Left kidney (tissue), 8 donors: ENCODE measurements at places on chromosomes 12 and 14.
A peak's percentile ranks its signal among the peaks of the same experiment; 100 is the strongest.

DNA sequence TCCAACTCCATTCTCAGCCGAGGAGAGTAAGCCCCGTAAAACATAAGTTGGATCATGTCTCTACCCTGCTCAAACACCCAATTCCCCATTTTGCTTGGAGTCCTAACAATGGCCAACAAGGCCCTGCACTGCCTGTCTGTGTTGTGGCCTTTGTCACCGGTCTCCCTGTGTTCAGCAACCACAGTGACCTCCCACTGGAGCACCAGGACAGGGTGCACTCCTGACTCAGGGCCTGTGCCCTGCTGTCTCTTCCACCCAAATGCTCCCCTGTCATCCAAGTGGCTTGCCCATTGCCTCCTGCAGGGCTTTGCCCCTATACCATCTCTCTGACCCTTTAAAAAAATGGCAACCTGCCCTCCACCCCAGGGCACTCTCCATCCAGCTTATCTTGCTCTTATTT lies 4.4 kb upstream of the KRT85 start:
- DNase-seq, result no peak

GRCh38 chr12:98260276-98260675 lies 255.1 kb upstream of the TMPO start:
- no peak for DNase-seq

DNA sequence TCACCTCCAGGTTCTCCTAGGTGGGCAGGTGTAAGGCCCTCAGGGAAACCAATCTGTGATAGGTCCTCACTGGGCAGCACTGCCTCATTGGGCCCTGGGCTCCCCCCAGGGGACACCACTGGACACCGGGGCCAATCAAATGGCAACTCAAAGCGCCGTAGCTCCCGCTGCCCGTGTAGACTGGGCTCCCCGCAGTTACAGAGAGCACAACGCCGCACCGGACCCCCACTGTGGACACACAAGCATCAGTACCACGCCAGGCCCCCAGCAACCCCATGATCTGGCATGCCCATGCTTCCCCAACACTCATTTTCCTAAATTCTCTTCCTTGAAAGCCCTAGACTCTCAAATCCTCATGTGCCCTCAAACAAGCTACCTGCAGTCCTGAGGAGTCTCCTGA lies 6.1 kb downstream of the KMT2D start:
- DNase-seq, result no peak

- no peak for DNase-seq
Observed at GRCh38 chr14:43183916-43184315, 1323.2 kb downstream of the FSCB start.

GRCh38 chr14:59341858-59342477 lies 123.2 kb downstream of the GPR135 start:
- no peak for DNase-seq

- DNase-seq, result no peak
Observed at GRCh38 chr12:109476807-109477184, 304 bp downstream of the KCTD10 start.

DNA sequence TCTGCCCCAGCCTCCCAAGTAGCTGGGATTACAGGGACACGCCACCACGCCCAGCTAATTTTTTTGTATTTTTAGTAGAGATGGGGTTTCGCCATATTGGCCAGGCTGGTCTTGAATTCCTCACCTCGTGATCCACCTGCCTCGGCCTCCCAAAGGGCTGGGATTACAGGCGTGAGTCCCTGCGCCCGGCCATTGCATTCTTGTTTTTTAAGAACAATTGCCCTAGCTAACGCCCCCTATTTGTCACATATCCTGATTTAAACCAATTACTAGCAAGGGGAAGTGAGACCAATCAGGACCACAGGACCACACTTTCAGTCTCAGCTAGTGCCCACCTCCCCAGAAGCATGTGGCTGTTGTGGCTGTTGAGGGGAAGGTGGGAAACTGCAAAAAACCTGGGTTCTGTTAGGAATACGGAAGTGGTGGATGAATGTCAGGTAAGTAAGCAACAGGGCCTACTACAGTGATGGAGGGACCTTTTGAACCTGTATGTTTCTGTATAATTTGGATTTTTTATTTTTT lies 37.8 kb upstream of the NFYB start:
- DNase-seq, result no peak

- peak; percentile 94 for DNase-seq
Observed at GRCh38 chr12:57087691-57088353, 1.1 kb upstream of the NAB2 start.

GRCh38 chr12:121248622-121249021 lies 38.7 kb downstream of the P2RX4 start:
- DNase-seq, result no peak

DNA sequence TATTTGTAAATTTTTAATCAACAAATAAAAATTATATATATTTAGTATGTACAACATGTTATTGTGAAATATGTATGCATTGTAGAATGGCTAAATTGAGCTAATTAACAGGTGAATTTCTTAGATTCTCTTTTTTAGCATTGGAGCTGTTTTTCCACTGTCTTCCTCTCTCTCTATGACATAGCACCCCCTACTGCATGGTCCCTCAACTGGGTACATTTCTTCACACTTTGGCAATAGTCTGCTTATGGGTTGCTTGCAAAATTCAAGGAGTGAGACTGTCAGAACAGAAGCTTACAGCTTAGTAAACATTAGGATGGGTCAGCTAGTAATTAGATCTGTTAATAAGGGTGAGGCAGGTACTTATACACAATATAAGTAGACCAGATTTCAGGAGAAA lies 658.5 kb upstream of the MGAT4C start:
- peak; percentile 32 for DNase-seq

DNA sequence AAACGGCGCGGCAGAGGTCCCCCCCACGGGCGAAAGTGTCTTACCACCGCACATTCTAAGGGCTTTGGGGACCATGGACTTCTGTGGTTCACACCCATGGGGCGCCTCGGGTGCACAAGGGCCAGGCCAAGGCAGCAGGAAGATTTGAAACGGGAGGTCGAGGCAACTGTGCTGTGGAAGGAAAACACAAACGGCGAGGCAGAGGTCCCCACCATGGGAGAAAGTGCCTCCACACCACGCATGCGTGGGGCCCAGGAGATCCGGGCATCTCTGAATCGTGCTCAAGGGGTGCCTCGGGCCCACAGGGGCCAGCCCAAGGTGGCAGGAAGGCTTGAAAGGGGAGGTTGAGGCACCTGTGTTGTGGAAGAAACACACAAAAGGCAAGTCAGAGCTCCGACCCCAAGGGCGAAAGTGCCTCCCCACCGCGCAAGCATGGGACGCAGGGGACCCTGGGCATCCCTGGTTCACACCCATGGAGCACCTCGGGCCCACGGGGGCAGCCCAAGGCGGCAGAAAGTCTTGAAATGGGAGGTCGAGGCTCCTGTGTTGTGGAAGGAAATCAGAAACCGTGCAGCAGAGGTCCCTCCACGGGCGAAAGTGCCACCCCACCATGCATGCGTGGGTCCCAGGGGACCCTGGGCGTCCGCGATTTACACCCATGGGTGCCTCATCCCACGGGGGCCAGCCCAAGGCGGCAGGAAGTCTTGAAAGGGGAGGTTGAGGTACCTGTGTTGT lies 371.0 kb downstream of the ALG10 start:
- DNase-seq, result no peak

DNA sequence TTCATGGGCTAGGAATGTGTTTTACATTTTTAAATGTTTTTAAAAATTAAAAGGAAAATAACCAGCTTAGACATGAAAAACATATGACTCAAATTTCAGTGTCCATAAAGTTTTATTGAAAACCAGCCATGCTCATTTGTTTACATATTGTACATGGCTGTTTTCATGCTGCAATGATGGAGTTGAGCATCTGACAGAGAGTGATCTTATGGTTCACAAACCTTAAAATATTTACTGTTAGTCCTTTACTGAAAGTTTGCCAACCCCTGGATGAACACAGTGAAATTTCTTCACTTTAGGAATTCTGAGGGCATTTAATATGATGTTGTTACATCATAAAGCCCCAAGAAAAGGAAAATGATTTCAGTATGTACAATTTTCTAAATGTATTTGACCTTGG lies 16.1 kb downstream of the RASSF9 start:
- DNase-seq, result no peak

GRCh38 chr14:54108481-54109471 lies 152.2 kb upstream of the BMP4 start:
- no peak for DNase-seq

DNA sequence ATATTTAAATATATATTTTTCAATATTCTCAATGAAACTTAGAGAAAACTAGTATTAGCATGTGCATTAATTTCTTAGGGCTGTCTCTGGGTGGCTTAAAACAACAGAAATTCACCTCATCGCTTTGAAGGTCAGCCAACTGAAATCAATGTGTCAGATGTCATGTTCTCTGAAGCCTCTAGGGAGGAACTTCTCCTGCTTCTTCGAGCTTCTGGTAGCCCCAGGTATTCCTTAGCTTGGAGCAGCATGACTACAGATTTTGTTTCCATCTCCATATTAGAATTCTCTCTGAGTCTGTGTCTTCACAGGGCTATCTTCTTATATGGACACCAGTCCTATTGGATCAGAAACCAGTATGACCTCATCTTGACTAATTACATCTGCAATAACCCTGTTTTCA lies 221.5 kb downstream of the PDZRN4 start:
- DNase-seq, result no peak

DNA sequence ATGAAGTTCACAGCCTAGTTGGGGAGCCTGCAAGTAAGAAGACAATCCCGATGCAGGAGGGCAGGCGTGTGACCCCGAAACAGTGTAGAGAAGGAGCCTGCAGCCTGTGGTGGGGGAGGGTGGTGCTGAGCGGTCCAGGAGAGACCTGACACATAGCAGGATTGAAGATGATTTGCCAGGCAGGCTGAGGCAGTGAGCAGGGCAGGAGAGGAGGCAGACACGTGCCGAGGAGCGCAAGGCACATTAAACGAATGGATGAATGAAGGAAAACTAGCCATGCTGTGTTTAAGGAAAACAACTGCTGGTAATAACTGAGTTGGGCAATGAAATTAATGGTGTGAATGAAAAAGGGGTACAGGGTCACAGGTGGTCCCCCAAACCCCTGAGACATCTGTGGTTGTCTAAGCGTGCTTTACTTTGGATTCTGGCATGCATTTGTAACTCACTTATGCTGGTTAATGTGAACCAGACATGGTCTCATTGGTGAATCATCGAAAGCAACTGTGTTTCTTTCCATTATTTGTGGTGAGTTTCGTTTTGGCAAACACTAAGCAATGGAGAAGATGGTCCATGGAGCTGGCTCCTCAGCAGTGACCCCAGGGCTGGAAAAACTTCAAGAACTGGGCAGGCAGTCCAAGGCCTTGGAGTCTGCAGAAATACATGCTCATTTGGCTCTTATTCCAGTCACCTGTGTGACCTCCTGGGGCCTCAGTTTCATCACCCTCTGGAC lies 96.9 kb upstream of the EVL start:
- DNase-seq, result no peak

GRCh38 chr12:49838973-49839633 lies 3.8 kb downstream of the BCDIN3D start:
- no peak for DNase-seq

- peak; percentile 57 for DNase-seq
Observed at GRCh38 chr12:55068416-55069010, 48.7 kb downstream of the NEUROD4 start.
